Stimulated activated CD8-positive, alpha-beta memory T cell treated with anti-CD3 and anti-CD28 coated beads, Interleukin-7, amount 100 ng/mL, for 24 hours (primary cell): ENCODE measurements at places on chromosomes 5 and 9.

DNA sequence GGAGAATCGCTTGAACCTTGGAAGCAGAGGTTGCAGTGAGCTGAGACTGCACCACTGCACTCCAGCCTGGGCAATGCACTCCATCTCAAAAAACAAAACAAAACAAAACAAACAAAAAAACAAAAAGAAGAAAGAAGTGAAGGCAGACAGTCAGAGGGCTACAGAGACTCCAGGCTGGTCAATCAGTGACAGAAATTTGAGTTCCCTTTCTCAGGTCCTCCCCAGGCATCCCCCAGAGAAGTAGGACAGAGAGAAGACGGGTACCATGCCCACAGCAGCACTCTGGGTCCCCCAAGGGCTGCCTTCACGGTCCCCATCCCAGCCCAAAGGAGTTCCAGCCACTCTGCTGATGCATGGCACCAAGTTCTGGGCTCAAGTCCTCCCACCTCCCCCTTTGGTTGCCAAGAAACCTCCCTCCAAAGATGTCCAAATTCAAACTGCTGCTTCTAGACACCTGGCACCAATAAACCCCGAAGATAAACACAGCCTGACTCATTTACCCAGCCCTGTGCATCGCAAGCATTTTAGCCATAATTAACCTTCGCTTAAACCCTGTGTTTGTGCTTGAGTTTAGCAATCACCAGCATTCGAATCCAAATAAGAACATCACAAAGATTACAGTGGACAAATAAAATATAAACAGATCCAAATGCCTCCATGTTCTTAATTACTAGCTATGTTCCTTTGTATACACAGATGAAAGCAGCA, 24.0 kb downstream of the SEMA4D start:
- DNase-seq: no peak

- DNase-seq: no peak
These were observed 4.3 kb downstream of the NTRK2 start for GRCh38 chr9:84673806-84674205.

- DNase-seq: no peak
These were observed 99.0 kb downstream of the MUSK start for GRCh38 chr9:110767559-110768063.

DNA sequence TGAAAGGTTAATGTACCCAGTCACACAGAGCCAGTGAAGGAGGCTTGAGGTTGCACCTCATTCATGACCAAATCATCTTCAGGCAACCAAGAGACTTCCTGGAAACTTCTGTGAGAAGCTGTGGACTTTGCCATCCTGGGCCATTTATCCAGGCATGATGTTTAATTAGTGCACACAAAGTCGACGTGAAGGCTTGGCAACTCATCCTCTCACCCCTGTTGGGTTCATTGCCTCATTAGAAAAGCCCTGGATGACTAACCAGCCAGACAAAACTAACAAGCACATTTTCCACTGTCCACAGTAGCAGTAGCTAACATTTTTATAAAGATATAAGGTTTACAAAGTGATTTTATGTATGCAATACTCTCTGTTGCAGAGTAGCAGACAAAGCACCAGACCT, 65.7 kb upstream of the ZNF462 start:
- no peak for DNase-seq

DNA sequence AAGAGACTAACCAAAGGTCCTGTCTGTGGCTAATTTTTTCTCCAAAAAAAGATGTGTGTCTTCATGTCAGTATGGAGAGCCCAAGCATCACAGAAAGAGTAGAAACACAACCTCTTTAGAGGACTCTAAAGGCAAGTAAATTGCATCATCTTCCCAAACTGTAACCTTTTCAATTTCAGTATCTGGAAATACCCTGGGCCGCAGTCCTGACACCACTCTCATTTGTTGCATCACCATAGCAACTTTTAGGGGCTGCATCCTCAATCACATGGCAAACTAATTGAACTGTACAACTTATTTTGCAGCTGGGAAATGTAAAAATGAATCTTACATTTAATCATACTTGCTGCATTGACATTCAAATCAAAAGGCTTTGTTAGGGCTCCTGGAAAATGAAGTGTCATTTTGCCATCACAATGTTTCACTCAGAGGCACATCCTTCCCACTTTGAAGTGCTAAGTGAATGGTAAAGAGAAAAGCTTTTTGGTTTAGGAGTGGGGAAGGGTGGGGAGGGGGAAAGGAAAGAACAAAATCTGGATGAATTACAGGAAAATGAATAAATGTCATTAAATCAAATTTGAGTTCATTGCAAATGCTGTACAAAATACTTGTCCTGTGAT, 60.6 kb upstream of the GRIA1 start:
- no peak for DNase-seq

DNA sequence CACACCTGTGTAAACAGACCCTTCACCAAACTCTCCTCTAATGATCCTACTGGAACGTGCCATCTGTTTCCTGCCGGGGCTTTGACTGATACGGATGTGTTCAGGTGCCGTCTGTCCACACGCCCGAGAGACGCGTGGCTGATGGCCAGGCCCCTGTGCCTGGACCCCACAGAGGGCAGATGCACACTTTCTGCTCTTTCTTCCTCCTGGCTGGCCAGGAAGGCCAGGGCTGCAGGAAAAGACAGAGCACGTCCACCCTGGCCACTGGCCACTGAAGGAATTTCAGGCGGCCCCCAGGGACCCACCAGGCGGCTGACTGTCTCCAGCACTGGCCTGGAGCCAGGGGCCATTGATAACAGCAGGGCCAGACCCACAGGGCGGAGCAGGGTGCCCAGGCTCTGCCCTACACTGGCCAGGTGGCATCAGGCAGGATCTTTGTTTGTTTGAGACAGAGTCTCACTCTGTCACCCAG, 3.6 kb upstream of the ENG start:
- no peak for DNase-seq

- peak; percentile 44 for DNase-seq
These were observed 53.5 kb downstream of the RGS3 start for GRCh38 chr9:113516840-113517577.

- no peak for DNase-seq
These were observed 14.4 kb downstream of the IL9 start for GRCh38 chr5:135881244-135881643.

GRCh38 chr9:5569409-5569808, 59.1 kb downstream of the PDCD1LG2 start:
- no peak for DNase-seq

DNA sequence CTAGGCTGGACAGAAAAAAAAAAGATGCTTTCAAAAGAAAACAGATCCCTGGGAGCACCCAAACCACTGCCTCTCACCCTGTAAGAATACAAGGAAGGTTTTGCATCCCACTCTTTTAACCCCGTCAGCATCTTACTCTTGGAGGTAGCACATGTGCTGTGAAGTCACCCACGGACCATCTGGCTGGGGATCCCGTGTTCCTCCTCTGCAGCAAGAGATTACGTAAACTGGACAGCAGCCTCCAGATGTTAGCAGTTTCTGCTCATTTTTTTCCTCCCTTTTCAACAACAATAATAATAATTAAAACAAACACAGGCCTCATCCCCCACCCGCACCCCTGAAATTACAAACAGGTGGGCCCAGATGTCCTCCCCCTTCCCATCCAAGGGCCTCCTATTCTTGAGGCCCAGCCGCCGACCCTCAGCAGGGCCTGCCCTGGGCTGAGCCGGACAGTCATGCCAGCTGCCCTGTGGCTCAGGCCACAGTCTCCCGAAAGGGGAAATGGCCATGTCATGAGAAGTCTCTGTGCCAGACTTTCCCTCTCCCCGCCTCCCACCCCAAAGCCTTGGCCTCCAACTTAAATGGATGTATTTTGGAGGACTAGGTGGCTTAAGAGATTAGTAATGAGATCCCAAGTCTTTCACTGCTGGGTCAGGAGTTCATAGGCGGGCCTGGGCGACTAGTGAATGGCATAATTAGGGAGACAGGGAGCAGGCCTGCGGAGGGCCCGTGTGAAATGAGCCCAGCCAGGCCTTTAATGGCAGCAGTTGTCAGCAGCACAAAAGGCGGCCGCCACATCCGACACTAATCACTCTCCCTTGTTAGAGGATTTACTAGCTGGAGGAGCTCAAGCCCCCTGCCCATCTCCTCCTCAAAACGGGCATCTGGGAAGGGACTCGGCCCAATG, 165.1 kb downstream of the PAPPA start:
- no peak for DNase-seq

DNA sequence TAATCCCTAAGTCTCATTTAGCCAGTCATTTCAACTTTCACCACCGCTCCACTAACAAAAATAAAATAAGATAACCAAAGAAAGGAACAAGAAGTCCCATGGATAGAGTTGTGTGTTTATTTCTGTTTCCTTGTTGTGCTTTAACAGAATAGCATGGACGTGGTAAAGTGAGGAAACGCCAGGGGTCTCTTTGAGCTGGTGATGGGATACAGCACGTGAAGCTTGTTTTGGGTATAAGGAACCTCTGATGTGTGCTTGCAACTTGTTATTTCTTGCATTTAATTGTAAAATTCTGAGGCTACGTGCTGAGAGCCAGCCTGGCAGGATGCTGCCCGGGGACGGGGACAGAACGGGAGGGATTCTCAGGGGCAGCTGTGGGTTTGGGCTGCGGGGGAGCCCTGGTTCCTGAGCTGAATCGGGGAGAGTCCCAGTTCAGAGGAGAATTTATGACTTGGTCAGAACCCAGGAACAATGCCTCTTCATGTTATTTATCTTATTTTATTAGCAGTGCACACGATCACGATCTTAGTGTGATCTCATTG, 63.4 kb downstream of the ANKRD33B start:
- no peak for DNase-seq

DNA sequence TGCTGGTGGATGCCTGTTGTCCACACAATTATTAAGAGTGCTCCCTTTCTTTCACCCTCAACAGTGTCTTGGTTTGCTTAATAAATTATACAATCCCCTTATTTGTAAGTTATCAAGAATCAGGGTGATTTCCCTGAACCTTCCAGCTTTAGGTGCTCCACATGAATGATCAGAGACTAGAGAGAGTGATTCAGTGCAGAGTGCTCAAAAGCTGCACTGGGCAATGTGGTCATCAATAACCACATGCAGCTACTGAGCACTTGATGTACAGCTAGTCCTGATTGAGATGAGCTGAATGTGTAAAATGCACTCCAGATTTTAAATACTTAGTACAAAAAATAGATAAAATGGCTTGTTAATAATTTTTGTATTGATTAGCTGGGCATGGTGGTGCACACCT, 76.8 kb upstream of the TRIO start:
- no peak for DNase-seq

GRCh38 chr9:16743375-16743774, 127.1 kb downstream of the BNC2 start:
- DNase-seq: no peak

GRCh38 chr9:37582548-37583157, 6.5 kb upstream of the FBXO10 start:
- DNase-seq: no peak

- no peak for DNase-seq
These were observed 270.8 kb upstream of the ANKRD55 start for GRCh38 chr5:56503929-56504328.

GRCh38 chr9:76459694-76460635, 983 bp downstream of the GCNT1 start:
- DNase-seq: no peak

- DNase-seq: no peak
These were observed 193.9 kb downstream of the RFK start for GRCh38 chr9:76200315-76200714.

DNA sequence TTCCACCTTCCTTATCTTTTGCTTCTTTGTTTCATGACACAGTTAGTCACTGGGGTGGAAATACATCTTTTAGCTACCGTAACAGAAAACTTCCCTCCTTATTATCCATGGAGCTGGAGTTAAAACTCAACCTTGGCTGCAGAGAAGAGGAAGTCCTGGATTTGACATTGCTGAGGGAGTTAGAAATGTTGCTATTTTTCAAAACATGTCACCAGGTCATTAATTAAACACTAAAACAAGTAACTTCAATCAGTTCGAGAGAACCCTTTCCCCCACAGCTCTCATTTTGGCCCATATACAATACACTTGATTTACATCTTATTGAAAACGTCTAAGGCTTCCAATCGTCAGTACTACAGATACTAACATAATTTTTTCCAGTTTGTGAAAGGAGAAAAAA, 237.9 kb upstream of the CD180 start:
- no peak for DNase-seq

DNA sequence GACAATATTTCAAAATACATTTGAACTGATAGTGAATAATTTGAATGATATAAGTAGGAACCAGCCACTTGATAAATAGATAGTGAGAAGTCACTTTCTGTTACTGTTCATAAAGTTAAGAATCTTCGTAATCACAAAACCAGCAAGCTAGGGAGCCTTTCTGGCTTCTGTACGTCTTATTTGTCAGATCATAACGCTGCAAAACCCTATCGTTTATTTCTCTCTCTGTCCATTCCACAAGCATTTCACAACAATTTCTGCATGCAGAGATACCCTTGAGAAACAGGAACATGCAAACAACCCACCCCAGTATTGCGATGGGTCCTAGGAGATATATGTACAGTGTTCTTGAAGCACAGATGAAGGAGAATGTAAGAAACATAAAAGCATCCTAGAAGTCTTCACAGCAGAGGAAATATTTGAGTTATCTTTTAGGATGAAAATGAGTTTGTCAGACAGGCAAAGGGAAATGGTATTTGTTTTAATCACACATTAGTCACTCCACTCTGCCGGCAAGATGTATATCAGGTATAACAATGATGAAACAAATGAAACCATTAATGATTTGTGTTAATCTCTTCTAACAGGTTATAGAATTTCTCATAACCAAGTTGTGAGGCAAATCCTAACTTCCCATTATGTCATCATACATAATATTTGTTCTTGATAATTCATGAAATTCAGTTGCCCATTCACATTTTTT, 668.7 kb upstream of the FTMT start:
- DNase-seq: no peak

- DNase-seq: no peak
These were observed 18.0 kb upstream of the JAKMIP2 start for GRCh38 chr5:147800491-147800890.

DNA sequence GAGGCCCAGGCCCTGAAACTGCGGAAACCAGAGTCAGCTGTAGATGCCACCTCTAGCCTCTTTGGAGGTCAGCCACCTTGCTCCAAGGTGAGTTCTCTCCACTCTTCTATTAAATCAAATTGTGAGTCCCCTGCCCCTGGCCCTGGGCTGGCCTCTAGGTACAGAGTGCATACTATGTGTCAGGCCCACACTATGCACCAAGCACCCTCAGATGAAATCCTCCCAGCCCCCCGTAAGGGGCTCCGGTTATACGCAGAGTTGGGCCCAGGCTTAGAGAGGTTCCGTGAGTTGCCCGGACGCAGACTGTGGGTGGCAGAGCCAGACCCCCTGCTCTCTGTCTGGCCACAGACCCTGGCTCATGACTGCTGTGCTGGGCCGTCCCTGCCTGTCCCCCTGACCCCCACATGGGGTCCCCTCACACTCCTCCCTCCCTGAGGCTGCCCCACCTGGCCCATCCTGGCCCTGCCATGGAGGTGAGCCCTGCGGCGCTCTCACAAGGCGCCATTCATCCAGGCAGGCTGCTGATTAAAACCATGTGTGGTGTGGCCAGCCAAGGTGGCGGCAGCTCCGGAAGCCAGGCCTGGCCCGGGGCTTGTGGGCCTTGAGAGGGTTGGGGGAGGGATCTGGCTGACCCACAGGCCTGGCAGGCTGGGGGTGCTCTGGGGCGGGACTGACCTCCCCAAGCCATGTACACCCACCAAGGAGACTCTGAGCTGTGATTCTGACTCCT, 65.5 kb upstream of the SYNPO start:
- no peak for DNase-seq
